Stimulated activated CD4-positive, alpha-beta T cell treated with anti-CD3 and anti-CD28 coated beads, Interleukin-4, amount 100 ng/mL, for 4 hours (primary cell): ENCODE measurements at places on chromosomes 7 and 10.

DNA sequence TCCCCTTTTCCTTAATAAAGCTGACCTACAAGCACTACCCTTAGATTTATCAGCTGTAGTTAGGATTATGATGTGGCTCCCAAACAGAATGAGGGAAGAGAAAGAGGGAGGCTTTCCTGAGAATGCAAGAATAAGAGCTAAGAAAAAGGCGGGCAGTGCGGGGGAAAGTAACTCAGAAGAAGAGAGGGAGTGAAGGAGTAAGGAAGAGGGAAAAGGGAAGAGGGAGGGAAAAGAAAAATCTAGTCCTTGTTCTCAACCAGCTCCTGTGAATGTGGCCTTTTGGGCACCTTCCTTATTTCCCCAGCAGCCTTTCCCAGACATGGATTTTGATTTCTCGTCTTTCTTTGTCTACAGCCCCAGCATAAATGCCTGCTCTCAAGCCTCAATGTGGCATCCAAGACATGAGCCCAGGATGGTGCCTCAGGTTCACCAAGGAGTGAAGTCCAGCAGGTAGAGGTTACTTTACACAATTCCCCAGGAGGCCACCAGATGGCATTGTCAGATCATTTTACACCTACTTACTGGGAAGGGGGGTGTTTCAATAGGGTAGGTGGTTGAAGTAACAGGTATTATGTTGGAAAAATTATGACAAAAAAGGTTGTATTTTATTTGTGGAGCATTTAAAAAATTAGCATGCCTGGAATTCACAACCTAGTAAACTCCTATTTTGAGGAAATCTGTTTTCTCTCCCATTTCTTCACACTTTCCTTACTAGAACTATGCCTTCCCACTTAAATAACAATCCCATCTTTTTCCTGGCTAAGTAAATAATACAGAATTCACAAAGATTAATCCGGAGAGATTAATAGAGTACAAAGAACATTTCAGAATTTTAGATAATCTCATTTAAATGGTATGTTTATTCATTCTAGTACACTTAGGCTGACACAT, 106.5 kb downstream of the HTR7 start:
- peak; percentile 23 for DNase-seq

GRCh38 chr7:81852701-81853100, 82.9 kb upstream of the HGF start:
- no peak for DNase-seq

GRCh38 chr7:41578700-41579099, 124.2 kb downstream of the INHBA start:
- no peak for DNase-seq

- DNase-seq, result no peak
These were observed 240.7 kb downstream of the MGMT start for GRCh38 chr10:129707406-129708388.

DNA sequence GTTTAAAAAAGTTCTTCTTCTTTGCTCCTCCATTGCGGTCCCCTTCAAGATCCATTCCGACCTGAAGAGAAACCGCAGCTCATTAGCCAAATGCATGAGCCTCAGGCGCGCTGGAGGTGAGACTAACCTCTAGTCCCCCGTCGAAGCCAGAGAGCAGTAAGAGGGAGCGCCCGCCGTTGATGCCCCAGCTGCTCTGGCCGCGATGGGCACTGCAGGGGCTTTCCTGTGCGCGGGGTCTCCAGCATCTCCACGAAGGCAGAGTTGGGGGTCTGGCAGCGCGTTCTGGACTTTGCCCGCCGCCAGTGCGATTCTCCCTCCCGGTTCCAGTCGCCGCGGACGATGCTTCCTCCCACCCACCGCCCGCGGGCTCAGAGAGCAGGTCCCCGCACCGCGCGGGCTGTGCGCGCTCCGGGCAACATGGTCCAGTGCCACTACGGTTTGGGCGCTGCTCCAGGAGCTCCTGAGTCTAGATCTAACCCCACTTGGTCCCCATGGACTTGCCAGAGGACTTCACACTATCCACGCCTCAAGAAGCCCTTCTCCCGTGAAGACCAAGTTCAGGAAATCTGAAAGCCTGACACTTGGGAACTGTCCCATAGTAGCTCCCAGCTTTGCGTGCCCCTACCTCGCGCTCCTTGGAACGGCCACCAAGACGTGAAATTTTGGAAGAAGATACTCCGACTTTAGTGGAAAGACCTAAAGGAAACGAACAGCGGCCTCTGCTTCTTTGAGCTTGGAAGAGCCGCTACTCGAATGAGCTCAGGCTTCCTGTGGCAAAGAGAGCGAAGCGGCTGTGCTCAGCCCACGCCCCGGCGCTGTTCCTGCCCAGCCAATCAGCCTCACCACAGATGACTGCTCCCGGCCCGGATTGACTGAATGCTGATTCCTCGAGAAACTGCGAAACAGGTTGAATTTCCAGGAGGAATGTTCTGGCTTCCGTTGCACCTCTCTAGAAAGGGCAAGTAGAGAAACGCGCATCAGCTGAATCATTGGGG, at the start of gene ABCB1:
ABCB1 (minus strand) TSS at position 755 of the 995 bp plus-strand sequence; CDS start at position 55, 700 bp downstream.
- peak; percentile 38 for DNase-seq

- no peak for DNase-seq
These were observed 76.6 kb downstream of the TMEM178B start for GRCh38 chr7:141150465-141150864.
